ENCODE measurements at places on chromosomes 13 and 19.

DNA sequence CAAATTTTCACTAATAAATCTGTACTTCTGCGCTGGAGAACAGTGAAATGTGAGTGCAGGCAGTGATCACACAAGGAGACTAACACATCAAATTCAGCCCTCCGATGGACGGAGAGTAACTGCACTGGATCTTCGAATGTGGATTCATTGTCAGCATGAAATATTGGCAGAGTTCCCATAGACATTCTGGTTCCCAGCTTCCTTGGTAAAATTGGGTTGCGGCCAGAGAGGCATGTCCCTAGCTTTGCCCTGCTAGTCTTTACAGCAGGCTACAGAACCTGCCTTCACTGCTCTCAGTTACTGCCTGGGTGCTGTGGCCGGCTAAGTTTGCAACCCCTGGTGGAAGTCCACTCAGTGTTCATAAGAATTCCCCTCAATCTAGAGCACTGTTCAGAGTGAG lies 32.3 kb upstream of the UQCRFS1 start:
- no peak for DNase-seq

DNA sequence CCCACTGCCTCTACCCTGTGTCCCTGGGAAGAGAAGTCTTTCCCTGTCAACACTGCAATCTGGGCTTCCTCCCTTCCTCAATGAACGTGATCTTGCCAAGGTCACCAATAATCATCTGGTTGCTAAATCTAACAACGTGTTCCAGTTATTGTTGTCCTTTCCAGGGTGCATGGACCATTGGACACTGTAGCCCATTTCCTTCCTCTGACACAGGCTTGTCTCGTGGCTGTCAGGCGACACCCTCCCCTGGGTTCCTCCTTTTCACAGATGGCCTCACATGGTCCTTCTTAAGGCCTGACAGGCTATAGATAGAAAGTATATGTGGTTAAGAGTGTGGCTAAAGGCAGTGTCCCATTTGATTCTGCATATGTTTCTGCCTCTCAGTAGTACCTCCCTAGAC lies 67.7 kb upstream of the STARD13 start:
- no peak for DNase-seq

GRCh38 chr13:32124743-32125142 lies 93.2 kb downstream of the FRY start:
- no peak for DNase-seq

DNA sequence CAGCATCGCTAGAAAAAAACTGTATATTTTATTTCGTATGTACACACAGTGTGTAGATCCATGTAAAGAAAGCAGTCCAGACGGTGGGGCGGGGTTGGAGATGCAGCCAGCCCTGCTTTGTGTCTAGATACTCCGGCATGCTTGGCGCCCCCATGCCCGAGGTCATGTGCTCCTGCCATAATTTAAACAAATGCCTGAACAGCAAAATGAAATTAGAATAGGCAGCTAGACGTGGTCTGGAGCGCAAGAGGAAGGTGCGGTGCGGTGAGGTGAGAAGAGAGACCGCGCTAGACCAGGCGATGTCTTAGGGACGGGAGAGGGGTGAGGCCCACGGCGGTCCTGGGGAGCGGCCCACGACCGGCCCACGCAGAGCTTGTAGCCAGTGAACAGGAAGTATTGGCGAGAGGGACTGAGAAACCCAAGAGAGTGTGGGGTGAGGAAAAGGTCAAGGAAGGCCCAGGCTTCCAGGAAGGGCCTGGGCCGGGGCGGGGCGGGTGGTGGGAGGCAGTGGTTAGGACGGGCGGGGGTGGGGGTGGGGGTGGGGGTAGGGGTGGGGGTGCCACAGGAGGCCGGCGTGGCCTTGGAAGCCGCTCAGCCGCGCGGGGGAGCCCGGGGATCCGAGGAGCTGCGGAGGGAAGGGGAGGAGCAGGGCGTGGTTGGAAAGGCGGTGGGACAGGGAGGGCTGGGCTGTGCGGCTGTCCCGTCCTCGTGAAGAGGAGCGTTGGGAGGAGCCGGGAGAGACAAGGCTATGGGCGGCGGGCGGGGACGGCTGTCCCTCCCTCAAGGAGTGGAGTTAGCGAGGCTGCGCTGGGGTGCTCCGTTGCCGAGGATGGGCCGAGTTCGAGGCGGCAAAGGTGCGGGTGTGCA lies 254.7 kb upstream of the SGCG start:
- DNase-seq = no peak

- no peak for DNase-seq
Observed at GRCh38 chr13:111219950-111220349, 100.5 kb upstream of the TEX29 start.

DNA sequence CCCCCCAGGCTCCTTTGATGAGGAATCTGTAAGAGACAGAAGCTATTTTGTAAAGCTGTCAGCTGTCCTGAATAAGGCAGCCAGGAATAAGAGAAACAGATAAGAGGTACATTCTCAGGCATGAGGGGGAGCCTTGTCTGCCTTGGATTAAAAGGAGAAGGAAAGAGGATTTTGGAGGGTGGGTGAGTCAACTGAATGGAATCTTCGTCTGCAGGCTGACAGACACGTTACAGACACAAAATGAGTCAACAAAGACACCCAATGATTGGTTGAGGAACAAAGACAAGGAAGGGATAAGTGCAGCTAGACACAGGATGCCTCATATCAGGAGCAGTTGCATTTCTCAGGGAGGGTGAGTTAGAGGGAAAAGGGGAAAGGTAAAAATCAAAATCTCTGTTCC lies 162.5 kb downstream of the OLFM4 start:
- no peak for DNase-seq
